ENCODE measurements at places on chromosomes 6 and 20.
A peak's percentile ranks its signal among the peaks of the same experiment; 100 is the strongest.

- no peak for DNase-seq
Observed at GRCh38 chr6:53691667-53692133, 26.1 kb upstream of the KLHL31 start.

- no peak for DNase-seq
Observed at GRCh38 chr6:142444376-142444775, 142.6 kb downstream of the ADGRG6 start.

DNA sequence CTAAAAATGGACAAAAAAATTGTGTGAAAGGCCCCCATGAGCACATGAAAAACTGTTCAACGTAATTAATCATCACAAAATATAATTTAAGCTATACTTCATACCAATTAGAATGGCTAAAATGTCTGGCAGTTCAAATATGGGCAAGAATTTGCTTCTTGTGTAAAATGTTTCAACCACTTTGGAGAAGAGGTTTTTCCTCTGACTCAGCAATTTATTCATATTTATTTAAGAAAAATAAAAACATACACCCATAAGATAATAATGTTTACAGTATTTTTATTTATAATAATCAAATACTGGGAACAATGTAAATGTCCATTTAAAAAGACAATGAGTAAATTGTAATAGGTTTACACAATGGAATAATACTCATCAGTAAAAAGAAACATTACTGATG is 395.1 kb upstream of the KHDRBS2 start:
- DNase-seq = no peak

GRCh38 chr6:125273965-125274364 is 27.8 kb downstream of the HDDC2 start:
- no peak for DNase-seq

- no peak for DNase-seq
Observed at GRCh38 chr20:35432430-35432735, 5.6 kb downstream of the GDF5 start.

- DNase-seq = no peak
Observed at GRCh38 chr6:73308712-73309534, 45.2 kb downstream of the DPPA5 start.

DNA sequence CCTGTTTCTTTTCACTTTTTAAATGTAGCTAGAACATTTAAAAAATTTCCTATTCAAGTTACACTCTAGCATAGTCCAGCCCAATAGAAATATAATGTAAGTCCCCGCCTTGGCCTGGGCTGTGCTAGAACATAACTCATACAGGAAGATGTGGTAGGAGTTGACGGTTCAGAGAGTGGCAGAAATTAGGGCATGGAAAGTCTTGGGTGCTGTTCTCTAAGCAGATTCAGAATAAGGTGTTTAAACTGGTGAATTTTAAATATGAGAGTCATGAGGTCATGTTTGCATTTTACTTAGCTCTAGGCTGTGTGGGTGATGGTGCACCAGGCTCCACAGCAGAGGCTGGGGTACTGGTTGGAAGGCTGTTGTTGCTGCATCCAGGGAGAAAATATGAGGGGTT is 256.5 kb downstream of the FARS2 start:
- no peak for DNase-seq

GRCh38 chr6:55705451-55706440 is 126.8 kb upstream of the HMGCLL1 start:
- no peak for DNase-seq

DNA sequence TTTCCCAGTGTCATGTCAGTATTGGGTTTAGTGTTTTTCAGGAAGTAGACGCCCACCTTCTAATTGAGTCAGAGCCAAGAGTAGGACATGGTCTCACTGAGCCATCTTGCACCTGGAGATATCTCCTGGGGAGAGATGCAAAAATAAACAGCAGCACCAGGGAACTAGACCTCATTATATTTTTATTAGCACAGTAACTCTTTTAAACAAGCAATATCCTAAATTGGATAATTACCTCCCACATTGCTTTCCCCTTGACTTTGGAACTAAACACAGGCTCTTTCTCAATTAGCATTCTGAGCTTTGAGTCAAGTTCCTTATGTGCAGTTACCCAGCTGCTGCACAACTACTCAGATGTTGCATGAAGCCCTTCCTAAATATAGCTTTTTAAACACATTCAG is 175.4 kb downstream of the IBTK start:
- DNase-seq = peak; percentile 90

- no peak for DNase-seq
Observed at GRCh38 chr20:43040427-43040826, 149.3 kb downstream of the PTPRT start.

DNA sequence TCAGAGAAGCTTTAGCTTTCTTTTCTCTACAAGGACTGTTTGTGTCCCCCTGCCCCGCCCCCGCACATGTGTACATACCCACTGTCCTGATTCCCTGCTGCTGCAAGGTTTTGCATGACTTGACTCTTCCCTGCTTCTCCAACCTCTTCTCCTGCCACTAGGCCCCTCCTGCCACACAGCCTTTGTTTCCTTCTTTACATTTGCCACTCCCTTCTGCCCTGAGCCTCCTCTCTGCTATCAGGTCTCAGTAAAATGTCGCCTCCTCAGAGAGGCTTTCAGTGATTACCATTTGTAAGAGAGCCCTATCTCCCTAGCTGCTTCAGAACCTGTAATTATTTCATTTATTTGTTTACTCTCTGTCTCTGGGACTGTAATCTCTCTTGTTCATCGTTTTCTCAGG is 56.4 kb upstream of the VSTM2L start:
- DNase-seq = peak; percentile 26

DNA sequence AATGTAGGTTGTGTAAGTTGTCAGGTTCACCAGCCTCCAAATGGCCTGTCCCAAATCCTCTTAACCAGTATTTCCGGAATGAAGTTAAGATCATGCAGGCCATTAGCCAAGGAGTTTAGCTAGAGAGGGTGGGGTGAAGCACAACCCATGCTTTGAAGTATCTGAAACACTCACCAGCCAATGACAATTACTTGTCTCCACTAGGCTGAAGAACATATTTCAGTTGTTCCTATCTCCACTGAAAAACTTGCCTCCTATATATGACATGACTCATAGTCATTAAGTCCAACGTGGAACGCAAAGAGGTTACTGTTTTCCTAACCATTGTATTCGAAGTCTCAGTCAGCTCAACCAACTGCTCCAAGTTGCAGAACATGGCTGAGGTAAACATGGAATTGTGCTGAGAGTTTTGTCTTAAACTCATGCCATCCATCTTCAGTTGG is 37.4 kb upstream of the TNFAIP3 start:
- no peak for DNase-seq

DNA sequence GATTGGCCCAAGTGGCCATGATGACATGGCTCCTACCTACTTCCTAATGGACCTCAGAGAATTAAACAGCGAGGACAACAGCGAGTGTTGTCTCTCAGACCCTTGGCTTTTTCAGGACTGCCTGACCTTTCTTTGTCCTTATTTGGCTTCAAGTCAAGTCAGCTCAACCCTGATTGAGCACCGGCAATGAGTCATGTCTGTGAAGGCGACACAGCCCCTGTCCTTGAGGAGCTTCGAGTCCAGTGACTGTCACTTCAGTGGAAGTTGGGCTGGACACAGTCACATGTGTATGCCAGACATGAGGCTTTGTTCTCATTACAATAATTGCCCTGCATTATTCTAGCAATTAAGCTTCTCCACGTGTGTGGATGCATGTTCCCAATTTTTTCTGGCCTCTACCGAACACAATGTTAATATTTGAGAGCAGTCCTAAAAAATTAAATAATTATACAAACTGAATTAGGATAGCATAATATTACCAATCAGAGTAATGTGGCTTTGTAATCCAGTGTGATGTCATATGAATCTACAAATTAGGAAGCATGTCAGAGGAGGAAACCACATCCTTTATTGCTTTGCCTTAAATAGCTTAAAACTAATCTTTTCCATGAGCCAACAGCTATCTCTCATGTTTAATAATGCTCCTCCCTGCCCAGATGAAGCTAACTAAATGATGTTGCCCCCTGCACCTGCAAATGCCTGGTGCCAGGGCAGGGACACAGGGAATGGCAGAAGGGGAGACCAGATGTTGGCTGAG is 178.6 kb downstream of the CDH26 start:
- DNase-seq = no peak

DNA sequence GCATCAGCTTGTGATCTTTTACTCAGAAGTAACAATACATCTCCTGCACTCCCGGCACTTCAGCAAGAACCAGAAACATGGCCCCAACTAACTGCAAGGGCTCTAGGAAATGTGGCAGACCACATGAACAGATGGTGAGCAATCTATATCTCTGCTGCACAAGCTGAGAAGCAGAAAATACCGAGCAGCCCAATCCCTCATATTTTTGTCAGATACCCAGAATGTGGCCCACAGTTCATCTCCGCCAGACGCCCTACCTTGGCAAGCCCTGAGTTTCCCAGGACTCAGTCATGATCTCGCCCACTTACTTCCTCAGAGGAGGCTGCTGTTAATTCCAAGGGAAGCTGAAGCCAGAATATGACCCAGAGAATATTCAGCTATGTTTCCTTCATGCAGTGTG is 63.1 kb upstream of the PHACTR1 start:
- DNase-seq = no peak

DNA sequence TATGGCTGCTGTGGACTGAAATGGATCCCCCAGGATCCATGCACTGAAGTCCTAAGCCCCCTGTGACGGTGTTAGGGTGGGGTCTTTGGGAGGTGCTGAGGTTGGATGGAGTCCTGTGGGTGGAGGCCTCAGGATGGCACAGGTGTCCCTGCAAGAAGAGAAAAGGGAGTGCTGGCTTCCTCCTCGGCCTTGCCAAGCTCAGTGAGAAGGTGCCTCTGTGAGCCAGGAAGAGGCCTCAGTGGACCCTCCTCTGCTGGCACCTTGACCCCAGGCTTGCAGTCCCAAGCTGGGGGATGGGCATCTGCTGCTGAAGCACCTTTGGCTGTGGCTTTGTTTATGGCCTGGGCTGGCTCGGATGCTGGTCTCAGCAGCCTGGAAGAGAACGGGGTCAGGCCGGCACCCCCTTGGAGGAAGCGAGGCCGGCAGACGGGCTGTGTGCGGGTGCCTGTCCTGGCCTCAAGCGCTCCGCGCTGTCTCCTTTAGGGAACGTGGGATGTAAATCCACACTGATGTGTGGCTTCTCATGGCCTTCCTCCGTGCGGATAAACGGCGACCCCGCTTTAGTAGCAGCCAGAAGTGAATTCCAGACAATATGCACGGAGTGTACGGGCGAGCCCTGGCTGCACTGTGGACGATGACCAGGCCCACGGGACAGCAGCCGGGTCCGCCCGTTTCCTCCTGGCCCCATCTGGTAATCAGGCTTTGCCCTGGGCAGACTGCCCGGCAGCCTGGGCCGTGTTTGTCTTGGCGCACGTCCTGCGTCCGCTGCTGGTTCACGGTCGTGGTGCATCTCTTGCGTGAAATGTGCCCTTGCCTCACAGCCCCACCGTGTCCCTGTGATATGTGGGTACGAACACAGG is 182.6 kb downstream of the ERMARD start:
- no peak for DNase-seq

- DNase-seq = no peak
Observed at GRCh38 chr6:118558464-118559217, 10.5 kb downstream of the PLN start.

- DNase-seq = no peak
Observed at GRCh38 chr6:37618916-37619590, 78.6 kb downstream of the MDGA1 start.

DNA sequence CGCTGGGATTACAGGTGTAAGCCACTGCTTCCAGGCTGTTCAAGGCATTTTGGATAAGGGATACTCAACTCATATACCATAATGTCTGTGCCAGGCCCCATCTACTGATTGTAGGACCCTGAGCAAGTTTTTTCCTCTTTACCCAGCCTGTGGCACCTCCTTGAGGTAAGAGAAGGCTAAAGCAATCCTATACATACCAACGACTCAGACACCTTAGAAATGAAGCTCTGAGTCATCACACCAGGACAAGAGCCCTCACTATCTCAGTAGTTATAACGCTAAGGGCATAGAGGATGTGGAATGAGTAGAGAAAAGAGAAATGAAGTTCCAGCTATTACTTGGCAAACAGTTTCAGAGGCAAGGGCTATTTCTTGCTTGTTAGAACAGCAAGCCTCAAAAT is 16.9 kb downstream of the NDRG3 start:
- DNase-seq = no peak

DNA sequence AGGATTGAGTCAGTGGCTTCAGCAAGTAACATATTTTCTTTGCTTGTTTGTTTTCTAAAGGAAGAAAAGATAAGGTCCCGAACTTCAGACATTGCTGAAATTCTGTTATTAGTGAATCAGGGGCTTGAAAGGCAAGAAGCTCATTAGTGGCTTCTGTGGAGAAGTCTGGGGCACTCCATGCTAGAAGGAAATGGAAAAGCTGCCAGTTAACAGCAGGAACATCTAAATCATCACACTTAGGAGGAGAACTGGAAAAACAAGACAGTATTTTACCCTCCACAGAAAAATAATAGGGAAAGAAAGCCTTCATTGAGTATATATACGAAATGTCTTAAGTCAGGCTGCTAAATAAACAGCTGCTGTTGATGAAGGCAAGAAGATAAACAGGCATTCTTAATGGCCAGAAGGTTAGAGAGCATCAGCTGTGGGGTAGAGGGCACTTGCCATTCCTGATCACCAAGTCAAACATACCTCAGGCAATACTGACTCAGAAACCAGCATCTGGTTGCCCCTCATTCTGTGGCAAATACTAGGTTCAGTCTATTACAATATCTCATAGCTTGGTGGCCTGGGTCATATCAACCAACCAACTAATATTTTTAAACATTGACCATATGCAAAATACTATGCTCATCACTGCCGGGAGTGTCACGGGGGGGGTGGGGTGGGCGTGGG is 143.2 kb upstream of the TENT5A start:
- no peak for DNase-seq

DNA sequence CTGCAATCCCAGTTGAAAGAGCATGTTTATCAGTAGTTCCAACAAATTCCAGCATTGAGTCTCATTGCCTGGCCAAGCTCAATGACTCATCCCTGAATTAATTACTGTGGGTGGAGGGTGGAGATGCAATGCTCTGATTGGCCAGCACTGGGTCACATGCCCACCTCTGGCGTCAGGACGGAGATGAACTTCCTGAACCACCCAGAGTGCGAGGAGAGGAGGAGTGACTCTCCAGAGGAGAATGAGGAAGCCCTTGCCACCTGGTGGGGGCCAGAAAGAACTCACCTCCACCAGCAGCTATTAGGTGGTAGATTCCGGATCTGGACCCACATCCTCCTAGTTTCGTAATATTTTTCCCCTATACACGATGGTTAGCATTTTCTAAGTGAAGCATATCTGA is 283.9 kb downstream of the TBC1D7 start:
- DNase-seq = no peak

DNA sequence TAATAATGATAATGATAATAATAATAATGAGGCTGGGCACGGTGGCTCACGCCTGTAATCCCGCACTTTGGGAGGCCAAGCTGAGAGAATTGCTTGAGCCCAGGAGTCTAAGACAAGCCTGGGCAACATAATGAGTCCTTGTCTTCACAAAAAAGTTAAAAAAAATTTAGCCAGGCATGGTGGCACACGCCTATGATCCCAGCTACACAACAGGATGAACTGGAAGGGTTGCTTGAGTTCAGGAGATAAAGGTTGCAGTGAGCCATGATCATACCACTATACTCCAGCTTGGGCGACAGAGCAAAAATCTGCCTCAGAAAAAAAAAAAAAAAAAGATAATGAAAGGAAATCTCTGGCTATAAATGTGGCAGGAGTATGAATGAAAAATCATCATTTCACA is 213.4 kb downstream of the HIVEP2 start:
- no peak for DNase-seq

GRCh38 chr6:117110737-117111136 is 154.6 kb upstream of the VGLL2 start:
- DNase-seq = no peak

- no peak for DNase-seq
Observed at GRCh38 chr6:44593539-44593944, 206.0 kb downstream of the CDC5L start.

Measured in NCI-H1436 treated with DMSO at 0.1 percent for 48 hours (cell line).